Stimulated activated CD8-positive, alpha-beta memory T cell treated with anti-CD3 and anti-CD28 coated beads, Interleukin-7, amount 100 ng/mL, for 1 hour (primary cell): ENCODE measurements at places on chromosomes 3 and 15.

DNA sequence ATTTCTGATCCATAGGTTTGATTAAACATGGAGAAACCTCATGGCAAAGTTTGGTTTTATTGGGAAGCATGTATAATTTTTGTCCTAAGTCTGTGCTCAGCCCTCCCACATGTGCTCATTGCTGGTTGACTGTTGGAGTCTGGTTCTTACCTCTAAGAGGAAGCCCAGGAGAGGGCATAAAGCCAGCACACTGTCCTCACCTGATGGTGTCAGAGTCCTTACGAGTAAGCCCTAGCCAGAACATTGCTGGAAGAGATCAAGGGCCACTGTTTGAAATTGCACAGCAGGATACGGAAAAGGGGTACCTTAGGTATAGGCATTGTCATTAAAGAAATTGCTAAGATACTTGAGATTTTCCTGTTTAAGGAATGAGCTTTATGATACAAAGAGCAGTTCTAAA is 21.3 kb downstream of the MLH1 start:
- DNase-seq: no peak

DNA sequence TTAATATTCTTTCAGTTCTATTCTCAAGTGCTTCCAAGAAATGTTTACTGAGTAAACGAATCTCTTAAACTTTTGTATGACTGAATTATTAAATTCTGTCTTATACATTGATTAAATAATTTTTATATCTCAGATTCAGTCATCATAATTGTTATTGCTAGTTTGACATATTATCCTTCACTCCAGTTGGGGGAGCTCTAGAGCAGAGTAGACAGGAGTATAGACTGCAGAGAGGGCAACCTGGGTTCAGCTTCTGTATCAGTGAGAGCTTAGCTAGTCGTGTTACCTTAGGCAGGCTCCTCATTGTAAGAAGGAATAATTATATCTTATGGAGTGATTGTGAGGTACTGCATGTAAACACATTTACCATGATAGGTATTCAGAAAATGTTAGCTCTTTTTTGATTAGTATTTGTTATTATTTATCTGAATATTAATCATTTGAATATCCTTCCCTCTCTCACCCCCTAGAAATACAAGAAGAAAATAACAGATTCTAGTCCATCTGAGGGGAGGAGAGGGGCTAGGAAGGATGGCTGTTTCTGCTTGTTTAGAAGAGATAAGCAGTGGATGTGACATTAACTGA is 31.0 kb upstream of the ZCWPW2 start:
- DNase-seq: no peak

- DNase-seq: no peak
These were observed 106.7 kb upstream of the SNRPN start for GRCh38 chr15:24848050-24848449.

DNA sequence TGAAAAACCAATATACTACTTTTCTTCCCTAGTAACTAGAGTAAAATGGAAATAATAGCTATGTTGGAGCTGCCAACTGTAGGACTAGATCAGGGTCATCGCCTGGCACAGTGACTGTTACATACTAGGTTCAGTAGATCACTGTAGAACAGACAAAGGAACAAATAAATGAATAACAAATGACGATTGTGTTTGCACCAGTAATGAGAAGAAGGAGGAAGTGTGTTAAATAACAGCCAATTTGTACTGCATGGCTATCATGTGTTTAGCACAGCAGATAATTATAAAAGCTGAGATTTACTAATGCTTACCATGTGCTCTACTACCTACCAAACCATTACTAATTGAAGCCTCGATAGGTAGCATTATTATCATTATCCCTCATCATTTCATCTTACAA is 85.3 kb upstream of the FXR1 start:
- DNase-seq: no peak

GRCh38 chr15:38662805-38663204 is 98.2 kb upstream of the RASGRP1 start:
- no peak for DNase-seq

DNA sequence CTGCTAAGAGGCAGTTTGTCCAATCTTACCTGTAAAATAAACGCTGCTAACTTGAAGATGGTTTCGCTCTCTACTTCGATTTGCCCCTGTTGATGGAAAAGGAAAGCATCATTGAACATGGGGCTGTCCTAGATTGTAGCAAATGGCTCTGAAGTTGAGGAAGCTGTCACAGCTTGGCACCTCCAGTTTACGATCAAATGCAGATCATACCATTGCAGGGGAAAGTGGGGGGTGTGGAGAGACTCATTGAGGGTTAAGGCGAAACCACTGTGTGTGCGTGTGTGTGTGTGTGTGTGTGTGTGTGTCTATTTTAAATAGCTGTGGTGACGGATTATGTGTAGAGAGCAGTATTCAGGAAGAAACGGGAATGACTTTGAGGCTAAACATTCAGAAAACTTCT is 127.6 kb upstream of the LMOD3 start:
- DNase-seq: no peak

GRCh38 chr3:42023380-42023779 is 61.5 kb upstream of the ULK4 start:
- DNase-seq: no peak
